ENCODE measurements at places on chromosomes 1 and 21.
A peak's percentile ranks its signal among the peaks of the same experiment; 100 is the strongest.

GRCh38 chr1:161731241-161731640 is 9.9 kb downstream of the FCRLB start:
- no peak for DNase-seq

GRCh38 chr1:7805460-7805859 is 21.4 kb downstream of the PER3 start:
- DNase-seq: no peak

- DNase-seq: no peak
Observed at GRCh38 chr1:175635092-175635491, 108.3 kb downstream of the TNR start.

DNA sequence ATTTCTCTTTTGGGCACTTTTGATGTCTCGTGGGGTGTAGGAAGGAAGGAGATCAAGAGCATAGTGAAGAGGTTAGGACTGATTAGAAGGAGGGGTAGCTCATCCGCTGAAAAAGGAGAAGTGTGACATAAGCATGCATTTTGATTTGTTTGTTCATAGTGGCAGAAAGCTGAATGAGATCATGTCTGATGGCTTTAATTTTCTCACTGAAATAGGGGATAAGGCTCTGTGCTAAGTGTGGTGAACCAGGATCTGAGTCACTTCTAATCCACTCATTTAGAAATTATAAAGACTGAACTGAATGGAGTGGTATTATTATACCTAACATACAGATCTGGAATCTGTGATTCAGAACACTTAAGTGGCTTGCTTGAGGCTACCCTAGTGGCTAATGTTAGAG is 344.5 kb downstream of the PDE4B start:
- DNase-seq: no peak

GRCh38 chr1:62187548-62187947 is 7.1 kb upstream of the L1TD1 start:
- DNase-seq: no peak

GRCh38 chr1:150017206-150017750 is 6.8 kb upstream of the OTUD7B start:
- DNase-seq: peak; percentile 84

- DNase-seq: peak; percentile 53
Observed at GRCh38 chr1:38891753-38892152, 10.4 kb upstream of the GJA9 start.
